SJSA1 (cell line): ENCODE measurements at places on chromosomes 1 and 21.

DNA sequence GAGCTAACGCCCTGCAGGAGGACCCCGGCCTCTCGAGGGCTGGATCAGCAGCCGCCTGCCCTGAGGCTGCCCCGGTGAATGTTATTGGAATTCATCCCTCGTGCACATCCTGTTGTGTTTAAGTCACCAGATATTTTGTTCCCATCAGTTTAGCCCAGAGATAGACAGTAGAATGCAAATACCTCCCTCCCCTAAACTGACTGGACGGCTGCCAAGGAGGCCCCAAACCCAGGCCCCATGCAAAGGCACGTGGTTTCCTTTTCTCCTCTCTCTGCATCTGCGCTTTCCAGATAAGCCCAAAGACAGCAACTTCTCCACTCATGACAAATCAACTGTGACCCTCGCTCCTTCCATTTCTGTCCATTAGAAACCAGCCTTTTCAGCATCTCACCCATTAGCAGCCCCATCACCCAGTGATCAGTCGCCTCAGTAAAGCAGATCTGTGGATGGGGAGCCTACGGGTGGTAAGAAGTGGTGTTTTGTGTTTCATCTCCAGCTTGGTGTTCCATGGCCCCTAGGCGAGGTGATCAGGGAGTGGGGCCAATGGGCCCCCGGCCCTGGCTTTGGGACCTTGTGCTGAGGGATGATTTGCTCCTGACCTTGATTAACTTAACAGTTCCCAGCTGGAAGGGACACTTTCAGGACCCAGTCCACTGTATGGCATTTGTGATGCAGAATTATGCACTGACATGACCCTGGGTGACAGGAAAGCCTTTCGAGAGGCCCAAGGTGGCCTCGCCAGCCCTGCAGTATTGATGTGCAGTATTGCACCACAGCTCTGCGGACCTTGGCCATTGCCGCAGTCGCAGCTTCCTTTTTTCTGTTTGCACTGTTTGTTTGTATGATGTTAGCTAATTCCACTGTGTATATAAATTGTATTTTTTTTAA, 5.2 kb downstream of the NPPA start:
- no peak for DNase-seq

GRCh38 chr1:193156822-193157142, 29.6 kb downstream of the B3GALT2 start:
- no peak for DNase-seq

DNA sequence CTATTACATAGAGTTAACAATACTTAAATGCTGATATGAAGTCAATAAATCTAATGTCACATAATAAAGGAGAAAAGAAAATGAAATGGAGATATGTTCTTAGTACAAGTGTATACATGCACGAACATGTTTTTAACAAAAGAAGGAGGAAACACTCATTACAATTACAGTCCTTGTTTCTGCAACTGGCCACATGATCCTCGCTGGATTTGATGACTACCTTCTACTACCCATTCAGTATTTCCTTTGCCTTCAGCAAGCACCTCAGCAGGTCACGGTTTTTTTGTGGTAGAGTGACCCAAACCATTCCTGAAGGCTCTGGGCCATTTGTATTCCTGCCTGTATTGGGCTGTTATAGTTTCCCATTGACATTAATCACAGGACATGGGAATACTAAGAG, 172.8 kb upstream of the CXADR start:
- DNase-seq, result no peak

GRCh38 chr1:205947024-205947423, 3.8 kb upstream of the SLC26A9 start:
- no peak for DNase-seq

DNA sequence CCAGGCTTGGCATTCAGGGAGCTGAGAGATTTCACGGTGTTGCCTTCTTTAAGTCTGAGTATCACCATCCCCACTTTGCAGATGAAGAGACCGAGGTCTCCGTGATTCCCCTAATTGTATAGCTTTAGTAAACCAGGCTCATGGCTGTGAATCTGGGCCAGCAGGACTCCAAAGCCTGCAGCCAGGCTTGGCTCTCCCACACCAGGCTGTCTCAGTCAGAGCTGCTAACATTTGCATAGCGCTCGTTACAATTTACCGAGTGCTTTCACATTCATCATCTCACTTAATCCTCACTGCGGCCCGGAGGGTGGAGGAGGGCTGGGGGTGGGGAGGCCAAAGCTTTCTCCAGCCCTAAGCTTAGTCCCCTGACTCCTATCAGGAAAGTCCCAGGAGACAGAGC, 11.7 kb downstream of the C1orf94 start:
- no peak for DNase-seq

DNA sequence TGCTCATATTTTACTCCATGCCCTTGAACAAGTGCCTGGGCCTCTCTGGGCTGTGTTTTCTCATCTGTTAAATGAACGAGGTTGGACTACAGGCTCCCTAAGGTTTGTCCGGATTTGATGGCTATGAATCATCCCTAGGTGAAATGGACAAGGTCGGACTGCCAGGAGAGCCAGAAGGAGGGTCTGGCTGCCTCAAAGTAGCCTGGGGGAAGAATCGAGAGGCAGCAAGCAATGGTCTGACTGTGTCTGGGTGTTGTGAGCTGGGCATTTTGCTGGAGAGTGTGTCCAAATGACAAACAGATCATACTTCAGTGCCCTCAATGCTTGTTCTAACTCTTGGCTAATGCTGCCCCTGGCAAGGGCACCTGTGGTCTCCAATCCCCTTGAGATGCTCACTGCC, 730.9 kb downstream of the PTPRU start:
- DNase-seq, result no peak

DNA sequence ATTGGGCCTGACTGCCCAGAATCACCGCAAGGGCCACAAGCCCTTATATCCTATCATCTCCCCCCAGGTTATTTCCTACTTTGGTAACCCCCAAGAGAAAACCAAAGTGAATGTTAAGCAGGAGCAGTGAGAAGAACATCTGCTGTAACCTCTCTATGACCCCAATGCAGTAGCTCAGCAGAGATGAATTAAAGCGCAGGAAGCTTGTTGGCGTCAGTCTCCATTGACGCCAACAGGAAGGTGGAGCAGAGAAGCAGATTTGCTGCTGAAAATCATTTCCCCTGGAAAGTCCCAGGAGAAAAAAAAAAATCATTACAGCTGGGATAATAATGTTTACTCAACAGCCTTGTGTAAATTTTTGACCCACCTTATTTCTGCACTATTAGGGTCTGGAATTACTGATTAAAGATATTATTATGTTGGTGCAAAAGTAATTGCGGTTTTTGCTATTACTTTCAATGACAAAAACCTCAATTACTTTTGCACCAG, 33.2 kb upstream of the FAM163A start:
- no peak for DNase-seq

DNA sequence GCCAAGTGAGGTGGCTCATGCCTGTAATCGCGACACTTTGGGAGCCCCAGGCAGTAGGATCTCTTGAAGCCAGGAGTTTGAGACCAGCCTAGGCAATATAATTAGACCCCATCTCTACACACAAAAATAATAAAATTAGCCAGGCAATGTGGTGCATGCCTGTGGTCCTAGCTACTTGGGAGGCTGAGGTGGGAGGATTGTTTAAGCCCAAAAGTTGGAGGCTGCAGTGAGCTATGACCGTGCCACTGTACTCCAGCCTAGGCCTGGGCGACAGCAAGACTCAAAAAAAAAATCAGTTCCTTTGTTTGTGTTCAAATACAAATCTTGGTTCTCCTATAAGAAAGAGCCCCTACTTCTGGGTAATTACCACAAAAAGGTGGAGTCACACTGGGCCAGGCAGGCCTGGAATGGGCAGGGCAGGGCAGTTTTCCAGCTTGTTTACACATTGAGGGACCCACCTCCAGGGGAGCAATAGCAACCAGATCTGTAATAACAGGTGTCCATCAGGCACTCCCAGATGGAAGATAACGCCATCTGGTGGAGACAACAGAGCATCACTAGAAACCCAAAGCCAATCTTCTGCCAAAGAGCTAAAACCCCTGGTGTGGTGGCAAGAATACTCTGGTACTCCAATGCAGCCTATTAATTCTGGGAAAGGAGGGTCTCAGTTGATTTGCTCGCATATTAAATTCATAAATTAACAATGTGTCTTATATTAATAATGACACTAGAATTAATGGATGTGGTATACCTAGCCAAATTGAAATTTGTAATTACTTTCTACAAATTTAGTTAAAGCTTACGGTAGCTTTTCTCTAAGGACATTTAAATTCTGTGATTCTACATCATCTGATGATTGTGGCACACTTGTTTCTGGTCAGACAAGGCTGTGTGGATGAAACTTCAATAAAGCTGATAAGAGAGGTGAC, 13.2 kb downstream of the PPP1R15B start:
- peak; percentile 53 for DNase-seq

DNA sequence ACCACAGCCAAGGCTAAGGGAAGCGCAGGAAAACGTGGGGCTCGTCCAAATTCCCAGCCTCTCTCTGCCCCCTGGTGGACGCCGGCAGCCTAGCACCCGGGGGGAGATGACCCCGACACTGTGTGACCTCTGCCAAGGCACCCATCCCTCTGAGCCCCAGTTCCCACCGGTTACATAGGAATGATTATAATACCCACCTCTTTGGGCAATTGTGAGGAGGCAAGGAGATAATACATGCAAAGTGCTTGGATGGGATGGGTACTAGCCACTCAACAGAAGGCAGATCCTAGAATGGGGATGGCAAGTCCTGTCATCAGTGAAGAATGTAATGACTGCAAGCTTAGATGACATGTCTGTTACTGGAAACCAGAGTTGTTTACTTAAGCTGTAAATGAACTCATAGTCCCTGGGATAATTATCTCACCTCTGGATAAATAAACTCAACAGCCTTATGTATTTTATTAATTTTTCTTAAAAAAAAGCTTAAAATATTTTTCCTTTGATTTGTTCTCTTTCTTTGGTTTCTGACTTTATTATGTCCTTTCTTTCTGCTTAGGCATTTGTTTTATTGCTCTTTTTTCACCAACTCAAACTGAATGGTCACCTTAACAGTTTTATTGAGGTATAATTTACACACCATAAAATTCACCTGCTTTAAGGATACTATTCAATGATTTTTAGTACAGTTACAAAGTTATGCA, 11.3 kb upstream of the BMP8B start:
- DNase-seq, result peak; percentile 72

DNA sequence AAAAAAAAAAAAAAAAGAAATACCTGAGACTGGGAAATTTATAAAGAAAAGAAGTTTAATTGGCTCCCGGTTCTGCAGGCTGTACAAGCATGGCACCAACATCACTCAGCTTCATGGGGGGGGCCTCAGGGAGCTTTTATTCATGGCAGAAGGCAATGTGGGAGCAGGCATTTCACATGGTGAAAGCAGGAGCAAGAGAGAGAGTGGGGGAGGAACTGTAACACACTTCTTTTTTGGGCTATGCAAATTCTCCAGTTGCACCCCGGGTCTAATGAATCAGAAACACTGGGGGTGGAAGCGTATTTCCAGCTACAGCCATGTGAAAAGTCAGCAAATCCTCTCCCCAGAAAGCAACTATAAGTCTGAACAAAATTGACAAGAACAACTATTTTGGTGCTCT, 11.8 kb upstream of the SOD1 start:
- DNase-seq, result peak; percentile 9

DNA sequence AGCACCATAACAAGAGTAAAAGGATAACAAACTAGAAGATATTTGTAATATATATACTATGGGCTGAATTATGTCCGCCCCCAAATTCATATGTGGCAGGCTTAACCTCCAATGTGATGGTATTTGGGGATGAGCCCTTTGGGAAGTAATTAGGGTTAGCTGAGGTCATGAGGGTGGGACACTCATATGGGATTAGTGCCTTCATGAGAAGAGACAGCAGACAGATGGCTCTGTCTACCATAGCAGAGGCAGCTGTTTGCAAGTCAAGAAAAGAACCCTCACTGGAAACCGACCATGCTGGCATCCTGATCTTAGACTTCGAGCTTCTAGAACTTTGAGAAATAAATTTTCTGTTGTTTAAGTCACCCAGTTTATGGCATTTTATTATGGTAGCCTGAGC, 303.6 kb downstream of the LMO4 start:
- no peak for DNase-seq

DNA sequence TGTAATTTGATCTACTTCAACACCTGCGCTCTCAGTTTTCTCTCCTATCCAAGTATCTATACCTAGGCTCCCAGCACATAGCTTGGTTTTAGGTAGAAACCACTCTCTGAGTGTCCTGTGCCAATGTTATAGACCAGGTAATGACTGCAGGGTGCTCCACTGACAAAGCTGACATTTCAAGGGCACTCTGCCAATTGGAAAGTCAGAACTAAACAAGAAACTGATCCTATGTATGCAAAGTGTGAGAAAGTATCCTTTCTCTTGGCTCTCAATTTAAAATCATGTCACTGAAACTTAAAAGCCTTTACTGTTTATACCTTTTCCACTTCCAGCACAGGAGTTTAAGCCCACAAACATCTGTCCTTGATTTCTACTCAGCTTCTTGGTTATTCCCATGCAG, 45.0 kb upstream of the AIM2 start:
- no peak for DNase-seq

DNA sequence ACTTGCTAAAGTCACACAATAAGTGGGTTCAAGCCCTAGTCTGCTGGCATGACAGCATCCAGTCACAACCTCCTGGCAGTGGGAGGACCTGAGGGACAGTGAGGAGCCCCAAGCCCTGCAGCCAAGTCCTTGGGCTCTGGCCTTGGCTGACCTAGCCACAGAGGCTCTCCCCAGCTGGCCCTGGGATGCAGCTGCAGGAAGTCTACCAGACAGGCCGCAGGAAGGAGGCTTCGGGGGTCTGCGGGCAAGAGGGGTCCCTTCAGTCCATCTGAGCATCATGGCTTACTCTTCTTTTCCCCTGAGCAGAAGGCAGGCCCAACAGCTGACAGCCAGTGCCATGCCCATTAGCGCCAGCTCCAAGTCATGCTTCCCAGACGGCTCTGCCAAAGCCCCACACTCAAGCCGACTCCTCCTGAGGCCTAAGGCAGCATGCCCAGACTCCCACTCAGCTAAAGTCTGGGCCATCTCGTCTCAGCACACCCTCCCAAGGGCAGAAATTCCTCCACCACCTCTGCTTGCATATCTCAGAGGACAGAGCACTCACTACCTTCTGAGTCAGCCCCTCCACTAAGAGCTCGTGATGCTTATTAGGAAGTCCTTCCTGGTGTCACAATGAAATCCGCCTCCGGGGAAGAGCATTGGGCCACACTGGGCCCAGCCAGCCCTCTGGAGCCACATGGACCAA, 20.1 kb downstream of the SLC1A7 start:
- DNase-seq, result no peak

DNA sequence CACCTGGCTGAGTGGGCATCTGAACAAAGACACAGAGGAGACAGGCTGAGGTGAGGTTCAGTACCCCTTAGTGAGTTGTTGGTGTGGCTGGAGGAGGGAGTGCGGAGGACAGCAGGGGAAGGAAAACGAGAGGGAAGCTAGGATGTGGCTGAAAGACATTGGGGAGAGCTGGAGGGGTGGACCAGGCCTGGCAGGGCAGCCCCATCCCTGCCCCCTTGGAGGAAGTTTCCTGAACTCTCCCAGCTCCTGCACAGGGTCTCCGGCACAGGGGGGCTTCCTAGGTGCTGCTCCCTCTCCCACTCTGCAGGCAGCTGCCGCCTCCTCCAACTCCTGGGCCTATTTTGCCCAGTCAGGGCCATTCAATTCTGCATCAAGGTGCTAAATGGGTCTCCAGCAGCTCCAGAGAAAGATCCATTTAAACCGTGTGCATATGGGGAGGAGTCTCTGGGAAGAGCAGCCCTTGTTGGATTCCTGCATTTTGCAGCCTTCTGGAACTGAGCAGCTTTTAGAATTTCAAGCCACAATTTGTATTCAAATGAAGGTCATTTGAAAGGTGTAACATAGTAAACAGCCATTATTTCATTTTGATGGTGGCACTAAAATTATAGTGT, 193.9 kb downstream of the CAMTA1 start:
- no peak for DNase-seq
